ENCODE measurements at places on chromosomes 2 and 18.

DNA sequence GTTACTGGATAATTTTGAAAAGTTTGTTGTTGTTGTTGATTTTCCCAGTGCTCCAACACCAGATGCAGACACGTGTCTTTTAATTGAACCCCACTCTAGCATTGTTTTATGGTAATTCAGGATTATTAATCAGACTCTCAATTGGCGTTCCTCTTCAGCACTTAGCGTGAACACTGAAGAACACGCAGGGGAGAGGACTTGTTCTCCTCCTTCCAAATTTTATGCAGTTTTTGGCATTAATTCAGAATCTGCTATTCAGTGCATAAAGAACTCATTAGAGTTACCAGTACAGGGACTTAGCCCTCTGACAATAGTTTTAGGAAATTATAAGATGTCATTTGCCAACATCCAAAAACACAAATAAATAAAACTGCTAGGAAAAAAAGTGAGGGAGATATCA is 75.5 kb downstream of the SNTG2 start:
- H3K4me3 ChIP-seq, result no peak overlapping the region
- H3K27me3 ChIP-seq, result peaks cover 1% of the 10 kb centered on the region
- H3K4me1 ChIP-seq, result peaks cover 12% of the 10 kb centered on the region
- no peak overlapping the region for H3K27ac ChIP-seq

DNA sequence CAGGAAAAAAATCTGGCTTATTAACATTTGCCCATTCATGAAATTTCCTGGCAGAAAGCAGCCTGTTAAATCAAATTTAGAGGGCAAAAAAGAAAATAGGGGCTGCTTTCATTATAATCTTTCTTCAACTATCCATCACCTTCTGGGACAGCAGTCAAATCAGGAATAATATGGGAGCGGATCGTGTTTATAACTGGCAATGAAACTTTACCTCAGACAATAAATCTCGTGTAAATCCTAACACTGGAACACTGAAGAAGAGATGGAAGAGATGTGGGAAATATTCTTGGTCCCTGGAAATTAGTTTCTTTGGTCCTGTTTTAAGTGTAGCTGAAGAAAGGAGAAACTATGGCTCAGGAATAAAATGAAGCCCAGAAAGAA is 77.5 kb upstream of the SERTAD2 start:
- no peaks in the 10 kb centered on the region for H3K27me3 ChIP-seq
- no peak overlapping the region for H3K27ac ChIP-seq
- DNase-seq, result no peak
- peaks cover 12% of the 10 kb centered on the region for H3K4me1 ChIP-seq
- no peaks in the 10 kb centered on the region for H3K36me3 ChIP-seq
- H3K4me3 ChIP-seq, result no peak overlapping the region

GRCh38 chr18:51070545-51070944 is 40.5 kb downstream of the SMAD4 start:
- H3K27ac ChIP-seq, result no peak overlapping the region
- DNase-seq, result no peak
- H3K4me3 ChIP-seq, result no peak overlapping the region
- H3K4me1 ChIP-seq, result no peaks in the 10 kb centered on the region
- no peaks in the 10 kb centered on the region for H3K27me3 ChIP-seq

GRCh38 chr2:22829791-22830190 is 555.2 kb upstream of the KLHL29 start:
- peaks cover 1% of the 10 kb centered on the region for H3K27me3 ChIP-seq
- peaks cover 21% of the 10 kb centered on the region for H3K4me1 ChIP-seq
- no peak overlapping the region for H3K4me3 ChIP-seq
- no peak overlapping the region for H3K27ac ChIP-seq
- H3K36me3 ChIP-seq, result no peaks in the 10 kb centered on the region

- DNase-seq, result no peak
- H3K27me3 ChIP-seq, result peaks cover 1% of the 10 kb centered on the region
- H3K4me1 ChIP-seq, result peaks cover 18% of the 10 kb centered on the region
- H3K36me3 ChIP-seq, result peaks cover 4% of the 10 kb centered on the region
- H3K27ac ChIP-seq, result peak overlapping the region; percentile 95
These were observed 60.8 kb downstream of the MFSD6 start for GRCh38 chr2:190468814-190469569.

Measured in endothelial cell (in vitro differentiated cells).